ENCODE measurements at places on chromosomes 11 and 22. TPM values are rescaled to one million over a fixed set of nuclear protein-coding genes. Genes with fewer than 3 reads are reported as not detected.

ANKRD49 gene
- total RNA-seq = 6.9 TPM

DNA sequence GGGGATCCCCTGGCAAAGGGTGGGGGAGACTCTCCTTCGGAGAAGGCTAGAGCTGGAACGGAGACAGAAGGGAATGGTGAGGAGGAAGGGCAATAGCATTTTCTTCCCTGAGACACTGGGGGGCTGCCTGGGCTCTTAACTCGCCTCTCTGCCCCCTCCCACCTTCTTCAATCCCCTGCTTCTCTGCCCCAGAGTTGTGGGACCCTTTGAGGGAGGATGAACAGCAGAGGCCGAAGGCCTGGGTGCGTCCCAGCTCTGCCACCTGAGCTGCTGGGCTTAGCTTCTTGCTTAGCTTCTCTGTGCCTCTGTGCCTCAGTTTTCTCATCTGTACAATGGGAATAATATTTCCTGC, 72.4 kb downstream of the RTL6 start:
- no peaks in the 10 kb centered on the region for H3K36me3 ChIP-seq
- H3K27ac ChIP-seq = no peak overlapping the region
- H3K4me1 ChIP-seq = peaks cover 3% of the 10 kb centered on the region
- H3K27me3 ChIP-seq = no peaks in the 10 kb centered on the region
- DNase-seq = no peak

DNA sequence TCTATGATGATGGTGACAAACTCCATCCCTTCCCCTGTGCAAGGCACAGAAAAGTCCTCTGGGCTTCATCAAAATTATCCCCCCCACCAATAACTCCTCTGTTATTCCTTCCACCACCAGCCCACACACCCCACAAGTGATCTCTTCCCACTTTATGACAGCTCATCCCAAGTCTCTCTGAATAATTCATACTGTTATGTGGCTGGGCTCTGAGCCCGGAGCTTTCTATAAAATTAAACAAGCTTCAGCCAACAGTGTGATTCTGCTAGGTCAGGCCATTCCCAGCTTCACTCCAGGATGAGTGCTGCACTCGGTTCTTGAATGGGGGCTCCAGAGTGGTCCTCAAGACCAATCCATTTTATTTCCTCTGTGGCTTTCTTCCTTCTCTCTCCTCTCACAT, 83.0 kb downstream of the INSC start:
- no peaks in the 10 kb centered on the region for H3K27me3 ChIP-seq
- no peak for DNase-seq
- H3K36me3 ChIP-seq = no peaks in the 10 kb centered on the region
- no peak overlapping the region for H3K4me3 ChIP-seq

DNA sequence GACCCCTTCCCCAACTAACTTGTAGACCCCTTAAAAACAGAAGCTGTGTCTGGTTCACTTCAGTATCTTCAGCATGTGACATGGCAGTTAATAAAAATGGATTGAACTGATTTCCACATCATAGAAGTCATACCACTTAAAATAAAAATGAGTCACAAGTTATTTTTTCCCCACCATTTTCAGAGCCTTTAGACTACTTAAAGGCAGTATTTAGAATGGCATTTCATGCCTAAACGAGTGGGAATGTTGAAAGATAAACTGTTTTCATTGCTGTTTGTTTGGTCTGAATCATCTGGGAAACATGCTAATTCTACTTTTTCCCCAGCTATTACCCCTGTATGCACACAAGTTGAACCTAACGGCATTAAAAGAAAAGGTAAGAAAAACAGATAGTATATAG, 324.0 kb downstream of the RAB38 start:
- DNase-seq = peak; percentile 86
- H3K4me1 ChIP-seq = peaks cover 15% of the 10 kb centered on the region
- peak overlapping the region; percentile 91 for H3K27ac ChIP-seq
- no peaks in the 10 kb centered on the region for H3K36me3 ChIP-seq

SYCE3 gene
- total RNA-seq = 1.3 TPM

DNA sequence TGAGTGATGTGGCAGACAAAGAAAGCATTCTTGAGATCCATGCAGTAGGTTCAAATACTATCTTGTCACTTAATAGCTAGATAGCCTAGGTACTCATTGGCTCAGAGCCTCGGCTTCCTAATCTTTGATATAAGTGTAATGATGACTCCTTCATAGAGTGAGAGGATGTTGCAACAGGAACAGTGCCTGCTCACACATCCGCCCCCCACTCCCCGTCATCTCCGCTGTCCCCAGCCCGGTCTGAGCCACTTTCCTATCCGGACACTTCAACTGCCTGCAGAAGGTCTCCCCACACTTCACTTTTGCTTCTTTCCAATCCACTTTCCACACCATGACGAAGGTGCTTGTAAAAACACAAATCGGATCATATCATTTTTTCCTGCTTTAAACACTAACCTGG, 128.8 kb downstream of the NTM start:
- H3K27me3 ChIP-seq = peaks cover 25% of the 10 kb centered on the region
- no peak overlapping the region for H3K27ac ChIP-seq
- no peak for DNase-seq
- H3K36me3 ChIP-seq = no peaks in the 10 kb centered on the region
- H3K4me1 ChIP-seq = no peaks in the 10 kb centered on the region
- H3K4me3 ChIP-seq = no peak overlapping the region
